T-helper 2 cell (primary cell): ENCODE measurements at places on chromosomes 3 and 15.

GRCh38 chr3:169020371-169020770 lies 643.1 kb downstream of the MECOM start:
- DNase-seq, result no peak

DNA sequence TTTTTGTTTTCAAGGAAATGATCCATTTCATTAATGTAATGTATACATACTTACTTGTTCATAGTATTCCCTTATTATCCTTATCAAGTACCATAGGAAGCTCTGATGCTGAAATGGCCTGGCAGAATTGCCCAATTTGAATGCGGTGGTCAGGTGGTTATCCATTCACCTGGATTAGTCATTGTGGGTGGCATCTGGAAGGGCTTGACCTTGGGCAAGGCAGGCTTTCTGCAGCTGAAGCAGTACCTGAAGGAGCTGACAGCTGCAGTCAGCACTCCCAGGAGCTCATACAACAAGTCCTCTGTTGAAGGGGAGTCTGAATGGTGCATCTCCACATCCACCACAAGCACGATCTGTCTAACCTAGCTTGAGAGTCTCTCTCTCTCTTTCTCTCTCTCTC lies 12.2 kb upstream of the IQCF5 start:
- DNase-seq, result no peak

DNA sequence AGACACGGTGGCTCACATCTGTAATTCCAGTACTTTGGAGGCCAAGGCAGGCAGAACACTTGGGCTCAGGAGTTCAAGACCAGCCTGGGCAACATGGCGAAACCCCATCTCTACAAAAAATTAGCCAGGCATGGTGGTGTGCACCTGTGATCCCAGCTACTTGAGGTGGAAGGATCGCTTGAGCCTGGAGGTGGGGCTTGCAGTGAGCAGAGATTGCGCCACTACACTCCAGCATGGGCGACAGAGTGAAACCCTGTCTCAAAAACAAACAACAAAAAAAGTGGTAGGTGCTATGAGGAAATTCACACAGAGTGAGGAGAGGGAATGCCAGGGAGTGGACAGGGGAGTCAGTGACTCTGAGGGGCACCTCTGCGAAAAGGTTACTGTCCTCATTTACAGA lies 29.4 kb downstream of the RPN1 start:
- no peak for DNase-seq

DNA sequence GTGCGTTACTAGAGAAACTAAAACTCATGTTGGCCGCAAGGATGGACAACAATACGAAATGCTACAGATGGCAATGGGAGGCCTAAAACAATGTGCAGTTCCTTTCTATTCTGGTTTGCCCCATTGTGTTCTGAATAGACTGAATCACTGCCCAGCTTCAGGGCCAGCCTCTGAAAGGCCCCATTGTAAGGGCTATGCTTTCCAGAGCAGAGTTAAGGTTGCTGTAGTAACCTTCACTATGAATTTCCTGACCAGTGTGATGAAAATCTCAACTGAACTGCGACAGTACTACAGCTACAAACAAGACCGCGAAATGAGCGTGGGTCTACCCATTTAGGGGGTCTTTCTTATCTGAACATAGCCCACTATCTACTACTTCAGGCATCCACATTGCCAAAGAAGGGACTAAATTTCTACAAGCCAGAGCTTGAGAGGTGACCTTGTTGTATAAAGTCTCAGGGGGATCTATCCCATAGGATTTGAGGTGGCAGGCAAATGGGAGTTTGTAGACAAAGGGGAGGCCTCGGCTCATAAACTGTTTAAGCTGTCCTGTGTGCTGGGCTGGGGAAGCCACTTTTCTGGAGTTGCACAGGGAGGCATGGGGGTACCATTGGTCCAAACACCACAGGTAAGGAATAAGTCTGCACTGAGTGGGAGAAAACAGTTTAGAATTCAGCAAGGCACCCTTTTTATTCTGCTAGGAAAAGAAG lies 80.1 kb downstream of the MYO1E start:
- DNase-seq, result no peak
